ENCODE measurements at places on chromosomes 2 and 18.

DNA sequence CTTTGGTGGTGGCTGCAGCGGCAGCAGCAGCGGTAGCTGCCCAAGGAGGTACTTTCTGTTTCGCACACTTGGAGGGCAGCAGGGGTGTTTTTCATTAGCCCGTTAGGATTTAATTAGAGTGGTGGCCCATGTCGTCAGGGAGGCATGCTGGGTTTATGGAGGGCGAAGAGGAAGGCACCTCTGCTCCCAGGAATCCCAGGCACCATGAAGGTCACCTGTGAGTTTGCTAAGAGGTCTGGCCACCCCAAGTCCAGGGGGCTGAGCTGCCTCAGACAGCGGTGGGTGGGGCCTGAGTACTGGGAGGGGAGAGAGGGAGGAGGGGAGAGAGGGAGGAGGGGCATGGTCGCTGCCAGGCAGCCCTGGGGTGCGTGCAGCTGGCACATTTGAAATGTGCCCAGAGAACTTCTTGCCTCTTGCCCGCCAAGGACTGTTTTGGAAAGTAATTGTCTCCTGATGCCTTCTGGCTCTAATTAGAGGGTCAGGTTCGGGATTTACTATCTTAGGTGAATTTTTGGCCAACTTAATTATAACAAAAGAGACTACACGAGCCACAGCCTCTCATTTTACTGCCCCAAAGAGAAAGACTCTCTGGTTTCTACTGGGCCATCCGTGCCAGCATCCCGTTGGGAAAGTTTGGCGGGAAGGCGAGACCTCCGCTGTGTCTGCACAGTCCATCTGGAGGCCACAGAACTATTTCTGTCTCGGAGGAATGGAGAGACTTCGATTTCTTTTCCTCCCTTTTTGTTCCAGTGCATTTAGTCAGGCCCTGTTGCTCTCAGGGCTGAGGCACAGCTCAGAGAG is 62.0 kb downstream of the GLI2 start:
- DNase-seq: no peak

GRCh38 chr2:190696792-190697398 is 48.0 kb downstream of the NAB1 start:
- DNase-seq: no peak

DNA sequence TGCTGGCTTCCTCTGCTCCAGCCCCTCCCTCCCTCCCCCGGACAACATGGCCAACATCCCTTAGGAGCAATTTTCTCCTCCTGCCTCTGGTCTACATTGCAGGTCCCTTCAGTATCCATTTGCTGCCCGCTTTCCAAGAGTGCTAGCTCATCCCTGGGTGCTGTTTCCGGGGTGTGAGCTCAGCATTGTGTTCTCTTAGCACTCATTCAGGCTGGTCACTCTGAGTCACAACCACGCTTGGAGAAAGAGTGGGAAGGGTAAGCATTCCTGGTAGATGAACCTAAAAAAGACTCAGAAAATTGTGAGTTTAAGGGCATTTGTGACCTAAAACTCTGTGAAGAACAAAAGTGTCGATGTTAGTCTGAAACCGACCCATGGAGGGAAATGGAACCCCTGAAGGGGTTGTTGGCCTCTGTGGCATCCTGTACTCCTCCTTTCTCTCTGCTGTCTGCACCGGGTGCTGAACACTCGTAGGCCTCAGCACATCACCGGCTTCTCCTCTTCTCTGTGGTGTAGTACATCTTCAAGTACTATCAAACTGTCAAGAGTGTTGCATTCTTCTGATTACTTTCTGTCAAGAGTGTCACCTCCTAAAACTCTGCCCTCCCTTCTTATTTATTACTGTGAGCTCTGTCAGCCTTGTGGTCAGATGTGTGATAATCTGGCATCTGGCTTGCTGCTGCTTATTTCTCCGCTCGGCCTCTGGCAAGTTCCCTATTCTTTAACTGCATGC is 73.0 kb downstream of the CTNNA2 start:
- no peak for DNase-seq

GRCh38 chr2:12759248-12759647 is 42.5 kb downstream of the TRIB2 start:
- no peak for DNase-seq

DNA sequence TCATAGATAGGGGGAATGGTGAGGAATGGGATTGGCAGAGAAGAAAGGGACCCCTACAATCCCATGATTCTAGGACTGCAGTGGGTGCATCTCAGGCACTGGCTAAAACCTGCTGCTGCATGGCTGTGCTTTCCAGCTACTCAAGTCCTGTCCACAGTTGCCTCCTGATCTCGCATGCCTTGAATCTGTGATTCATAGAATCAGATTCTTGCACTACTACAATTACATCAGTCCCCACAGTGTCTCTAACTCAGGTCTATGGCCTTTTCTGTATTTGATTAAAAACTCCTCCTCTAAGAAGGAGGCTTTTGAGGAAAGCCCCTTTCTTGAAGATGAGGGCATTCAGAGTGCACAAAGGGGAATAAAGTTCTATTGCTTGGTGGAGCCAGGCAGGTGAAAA is 117.4 kb downstream of the LRATD1 start:
- no peak for DNase-seq

DNA sequence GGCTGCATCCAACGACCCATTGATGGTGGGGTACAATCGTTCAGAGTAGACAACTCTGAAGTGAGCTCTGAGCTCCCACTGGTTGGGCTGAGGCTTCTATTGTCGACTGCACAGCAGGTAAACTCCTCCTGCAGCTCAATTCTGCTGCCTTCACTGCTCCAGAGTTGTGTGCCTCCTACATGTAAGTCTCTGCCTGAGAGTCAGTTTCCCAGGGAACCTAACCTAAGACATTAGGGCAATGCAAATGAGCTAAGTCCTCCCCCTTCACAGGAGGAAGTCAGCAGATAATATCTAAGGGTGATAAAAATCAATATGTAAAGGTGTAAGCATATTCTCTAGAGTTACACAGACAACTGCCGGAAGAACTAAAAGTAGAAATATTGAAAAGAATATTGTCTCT is 22.5 kb upstream of the ACYP2 start:
- DNase-seq: no peak

- DNase-seq: no peak
Observed at GRCh38 chr2:174666312-174666711, 68.7 kb upstream of the WIPF1 start.

GRCh38 chr2:127157651-127158485 is 50.9 kb upstream of the BIN1 start:
- DNase-seq: no peak

DNA sequence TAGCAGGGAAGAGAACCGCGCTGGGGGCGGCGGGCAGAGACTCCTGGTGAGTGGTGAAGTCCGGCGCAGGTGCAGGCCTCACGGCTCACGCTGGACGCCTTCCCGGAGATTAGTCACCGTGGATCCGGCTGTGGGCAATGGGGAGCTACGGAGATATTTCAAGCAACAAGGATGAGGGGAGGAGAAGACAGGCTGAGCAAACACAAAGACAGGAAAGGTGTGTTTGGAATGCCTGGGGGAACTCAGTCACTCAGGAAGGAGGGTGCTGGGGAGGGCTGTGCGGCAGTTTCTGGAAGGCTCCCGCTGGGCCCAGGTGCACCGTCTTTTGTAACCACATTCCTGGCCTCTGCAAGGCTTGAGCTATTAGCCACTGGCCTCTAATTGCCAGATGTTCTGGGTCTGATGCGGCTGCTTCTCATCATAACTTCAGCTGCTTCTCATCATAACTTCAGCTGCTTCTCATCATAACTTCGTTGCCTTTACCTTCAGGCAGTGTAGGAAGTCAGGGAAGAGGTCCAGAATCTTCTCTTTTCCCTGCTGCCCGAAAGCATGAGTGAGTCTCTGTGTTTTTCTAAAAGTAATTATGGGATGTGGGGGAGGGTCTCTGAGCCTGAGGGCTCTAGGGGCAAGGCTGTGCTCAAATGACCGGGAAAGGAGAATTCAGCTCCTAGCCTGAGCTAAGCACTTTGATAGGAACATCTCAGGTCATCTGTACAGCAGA is 118.9 kb downstream of the PXDN start:
- no peak for DNase-seq

DNA sequence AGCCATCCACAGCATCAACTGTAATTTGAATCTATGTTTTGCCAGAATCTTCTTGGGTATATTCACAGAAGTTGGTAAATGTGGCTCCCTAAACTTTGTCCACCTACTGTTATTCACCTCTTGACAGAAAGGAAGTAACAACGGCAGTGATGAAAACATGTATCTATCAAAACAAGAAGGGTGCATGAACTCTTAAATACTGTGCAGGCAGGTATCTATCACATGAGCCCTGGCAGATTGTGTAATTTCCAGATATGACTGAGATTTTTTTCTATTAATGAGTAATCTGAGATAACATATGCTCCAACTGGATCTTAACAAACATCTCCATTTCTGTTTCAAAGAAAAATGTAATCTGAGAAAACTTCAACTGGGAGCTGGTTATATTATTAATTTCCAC is 36.6 kb downstream of the SFT2D3 start:
- no peak for DNase-seq

GRCh38 chr2:12435430-12436222 is 281.1 kb upstream of the TRIB2 start:
- DNase-seq: no peak

DNA sequence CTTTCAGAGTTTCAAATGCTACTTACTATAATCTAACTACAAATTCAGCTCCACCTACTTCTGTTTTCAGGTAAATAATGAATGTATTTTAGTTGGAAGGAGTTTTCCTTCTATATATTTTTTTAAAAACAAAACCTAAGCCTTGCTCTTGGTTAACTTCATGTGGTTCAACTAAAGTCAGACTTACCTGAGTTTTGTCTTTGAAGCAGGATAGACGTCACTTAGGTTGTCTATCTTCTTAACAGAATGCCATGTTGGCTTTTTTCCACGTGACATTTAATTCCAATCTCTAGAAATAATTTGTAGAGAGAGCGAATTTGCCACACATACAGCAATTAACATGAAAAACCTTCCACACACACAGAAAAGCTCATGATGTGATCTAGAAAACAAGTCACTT is 43.9 kb upstream of the CYTIP start:
- no peak for DNase-seq

DNA sequence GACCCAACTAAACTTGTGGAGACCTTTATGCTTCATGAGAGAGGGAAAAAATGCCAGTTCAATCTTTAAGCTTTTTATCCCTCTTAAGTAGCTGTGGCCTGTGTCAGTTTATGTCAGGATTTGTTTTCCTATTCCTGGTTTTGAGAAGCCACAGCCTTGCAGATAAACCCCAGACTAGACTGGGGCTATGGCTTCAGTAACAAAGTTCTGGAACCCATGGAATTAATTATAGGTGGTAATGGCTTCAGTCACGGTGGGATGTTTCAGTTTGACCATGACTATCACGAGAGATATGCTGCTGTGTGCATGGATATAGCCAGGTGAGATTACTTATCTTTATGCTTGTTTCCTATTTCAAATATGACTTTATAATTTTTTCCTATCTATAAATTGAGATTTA is 134.8 kb downstream of the RAPGEF4 start:
- no peak for DNase-seq

DNA sequence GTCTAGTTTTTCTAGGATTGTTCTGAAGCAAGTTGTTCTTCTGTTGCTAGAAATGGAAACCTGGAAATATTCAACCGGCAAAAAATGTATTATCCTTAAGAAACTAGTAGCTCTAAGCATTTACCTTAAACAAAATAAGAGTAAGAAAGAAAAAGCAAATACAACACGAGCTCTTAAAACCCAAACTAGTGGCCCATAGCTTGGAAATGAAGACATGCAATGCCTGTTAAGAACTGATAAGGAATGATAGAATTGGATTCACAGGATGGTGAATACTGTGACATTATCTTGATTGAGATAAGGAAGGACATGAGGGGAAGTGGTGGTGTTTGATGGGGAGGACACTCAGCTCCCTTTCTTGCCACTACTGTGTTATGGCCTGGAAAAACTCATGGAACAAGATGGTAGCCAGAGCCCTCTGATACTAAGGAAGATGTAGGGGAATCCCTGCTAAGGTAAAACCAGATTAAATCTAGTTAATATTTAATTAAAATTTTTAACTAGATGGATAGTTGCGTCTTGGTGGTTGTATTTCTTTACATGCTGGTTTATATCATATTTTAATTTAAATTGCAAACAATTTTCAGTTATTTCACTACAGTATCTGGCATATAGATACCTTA is 193.8 kb downstream of the LPIN1 start:
- DNase-seq: no peak

GRCh38 chr2:207227749-207228145 is 62.0 kb upstream of the KLF7 start:
- no peak for DNase-seq

DNA sequence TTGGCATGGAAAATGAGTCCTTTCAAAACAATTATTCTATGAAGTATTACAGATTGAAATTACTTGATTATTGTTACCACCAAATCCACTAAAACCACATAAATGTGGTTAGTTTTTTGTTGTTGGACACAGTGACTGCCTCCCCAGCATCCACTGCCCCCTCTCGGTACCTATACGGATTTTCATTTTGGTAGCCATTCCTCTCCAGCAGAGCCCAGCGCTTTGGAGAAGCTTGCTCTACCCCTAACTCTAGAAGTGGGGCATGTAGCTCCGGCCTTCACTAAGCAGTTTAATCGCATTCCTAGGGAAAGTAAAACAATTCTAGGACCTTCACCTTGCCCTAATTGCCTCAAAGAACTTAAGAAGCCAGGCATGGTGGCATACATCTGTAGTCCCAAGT is 24.2 kb downstream of the OLA1 start:
- no peak for DNase-seq

DNA sequence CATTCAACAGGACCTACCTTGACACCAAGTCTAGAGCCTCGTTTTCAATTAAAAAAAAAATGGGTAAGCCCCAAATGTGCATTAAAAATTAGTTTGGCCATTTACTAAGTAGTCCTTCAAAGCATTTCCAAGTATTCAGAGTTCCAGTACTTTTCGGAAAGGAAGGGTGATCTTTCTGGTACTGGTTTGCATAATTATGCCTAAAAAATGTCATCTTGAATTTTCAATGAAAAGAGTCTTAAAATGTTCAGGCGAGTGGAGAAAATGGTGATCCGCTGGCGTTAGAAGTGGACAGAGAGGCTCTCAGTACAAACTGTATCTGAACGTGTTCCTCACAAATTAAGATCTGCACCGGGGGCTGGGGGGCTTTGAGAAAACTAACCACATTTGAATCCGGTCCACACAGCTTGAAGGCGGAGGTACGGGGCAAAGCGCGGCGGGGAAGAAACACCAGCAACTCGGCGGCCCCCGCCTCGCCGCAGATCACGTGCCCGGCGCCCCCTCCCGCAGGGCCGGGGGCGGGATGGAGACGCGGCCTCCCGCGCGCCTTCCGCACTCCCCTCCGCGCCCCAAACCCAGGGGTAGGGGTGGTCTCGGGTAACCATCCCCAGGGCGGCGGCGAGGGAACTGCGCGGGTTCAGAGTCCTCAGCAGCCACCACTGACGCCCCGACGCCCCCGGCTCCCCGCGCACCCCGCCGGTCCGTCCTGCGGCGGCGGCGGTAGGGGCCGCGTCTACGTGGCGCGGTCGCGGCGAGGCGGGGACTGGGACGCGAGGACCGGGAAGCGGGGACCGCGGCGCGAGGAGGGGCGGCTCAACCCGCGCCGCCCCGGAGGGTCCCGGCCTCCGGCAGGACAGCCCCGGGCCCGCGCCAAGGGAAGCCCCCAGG is 564 bp downstream of the LPIN2 start:
- peak; percentile 56 for DNase-seq

- peak; percentile 43 for DNase-seq
Observed at GRCh38 chr2:112634153-112634873, 11.4 kb upstream of the SLC20A1 start.

- DNase-seq: no peak
Observed at GRCh38 chr2:16908656-16909055, 243.0 kb upstream of the CYRIA start.

GRCh38 chr2:26572591-26572990 is 68.6 kb downstream of the CIB4 start:
- no peak for DNase-seq
